Stimulated activated CD8-positive, alpha-beta memory T cell treated with anti-CD3 and anti-CD28 coated beads, Interleukin-7, amount 100 ng/mL, for 1 hour (primary cell): ENCODE measurements at places on chromosomes 13 and 19.

DNA sequence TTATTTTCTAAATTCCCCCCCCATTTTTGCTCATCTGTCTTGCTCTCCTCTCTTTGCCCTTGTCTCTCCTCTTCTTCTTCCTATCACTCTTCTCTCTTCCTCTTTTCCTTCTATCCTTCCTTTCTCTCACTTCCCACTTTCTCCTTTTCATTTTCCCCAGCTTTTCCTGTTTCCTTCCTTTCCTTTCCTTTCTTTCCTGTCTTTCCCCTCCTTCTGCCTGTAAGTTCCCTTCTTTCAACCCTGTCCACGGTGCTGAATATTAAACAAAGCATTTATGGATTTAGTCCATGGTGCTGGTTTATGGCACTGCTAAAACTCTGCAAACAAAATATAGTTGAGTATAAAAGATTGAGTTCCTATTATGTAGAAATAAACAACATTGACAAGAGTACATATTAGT, 27.6 kb downstream of the SCEL start:
- no peak for DNase-seq

DNA sequence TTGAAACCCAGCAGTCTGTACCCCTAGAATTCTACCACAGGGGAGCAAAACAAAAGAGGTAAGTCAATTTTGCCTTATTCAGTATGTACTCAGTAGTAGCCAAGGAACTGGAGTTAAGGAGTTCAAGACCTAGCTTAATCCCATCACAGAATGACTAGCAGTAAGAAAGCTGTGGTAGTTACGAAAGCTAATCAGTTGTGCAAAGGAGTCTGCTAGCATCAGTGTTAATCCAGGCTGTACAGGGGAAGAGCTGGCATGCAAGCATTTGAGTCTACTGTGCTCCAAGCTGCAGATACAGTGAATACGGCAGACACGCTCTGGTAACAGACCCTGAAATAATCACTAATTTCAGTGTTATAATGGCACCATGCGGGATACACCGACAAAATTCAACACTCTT, 4.7 kb downstream of the DNMT1 start:
- DNase-seq: no peak

- no peak for DNase-seq
Measured at GRCh38 chr19:22945560-22945959, 57.4 kb downstream of the ZNF728 start.

DNA sequence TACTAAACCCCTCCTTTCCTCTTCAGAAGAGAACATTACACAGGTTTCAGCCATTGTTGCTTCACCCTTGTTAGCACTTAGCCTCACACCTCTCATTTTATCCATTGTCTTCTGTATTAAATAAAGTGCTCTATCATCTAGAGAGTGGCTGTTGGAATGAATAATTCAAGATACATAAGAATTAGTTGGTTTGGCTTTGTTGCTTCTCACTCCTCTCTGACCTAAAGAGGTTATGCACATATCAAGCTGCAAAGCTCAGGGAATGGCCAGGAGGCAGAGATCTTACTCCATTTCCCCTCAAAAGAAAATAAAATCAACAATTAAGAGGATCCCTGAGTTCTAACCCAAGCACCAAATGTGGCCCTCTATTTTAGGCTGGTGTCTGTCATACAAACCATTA, 79.7 kb downstream of the DCT start:
- DNase-seq: no peak

GRCh38 chr13:99766641-99767045, 204.9 kb downstream of the ZIC5 start:
- no peak for DNase-seq
